ENCODE measurements at places on chromosomes 5 and 9.

GRCh38 chr5:34620185-34620584, 35.9 kb upstream of the RAI14 start:
- no peak for DNase-seq

- DNase-seq: no peak
These were observed 9.8 kb downstream of the PIK3R1 start for GRCh38 chr5:68225188-68225910.

DNA sequence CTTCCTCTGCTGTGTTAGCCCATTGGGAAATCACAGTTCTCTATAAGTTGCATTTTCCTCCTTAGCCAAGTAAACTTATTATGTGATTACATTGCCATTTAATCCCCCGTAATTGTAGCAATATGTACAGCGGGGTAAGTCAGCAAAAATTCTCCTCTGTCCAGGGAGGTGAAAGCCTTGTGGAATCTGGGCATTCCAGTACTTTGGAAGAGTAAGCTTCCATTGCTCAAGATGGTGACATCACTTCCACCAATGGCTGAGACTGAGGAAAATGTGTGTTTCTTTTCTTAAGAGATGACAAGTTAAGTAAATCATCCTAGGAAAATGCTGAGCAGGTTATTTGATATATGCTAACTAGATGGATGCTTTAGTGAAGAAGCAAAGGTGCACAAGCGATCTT, 436.7 kb downstream of the CETN3 start:
- no peak for DNase-seq

GRCh38 chr5:14064841-14065240, 78.3 kb upstream of the TRIO start:
- no peak for DNase-seq

DNA sequence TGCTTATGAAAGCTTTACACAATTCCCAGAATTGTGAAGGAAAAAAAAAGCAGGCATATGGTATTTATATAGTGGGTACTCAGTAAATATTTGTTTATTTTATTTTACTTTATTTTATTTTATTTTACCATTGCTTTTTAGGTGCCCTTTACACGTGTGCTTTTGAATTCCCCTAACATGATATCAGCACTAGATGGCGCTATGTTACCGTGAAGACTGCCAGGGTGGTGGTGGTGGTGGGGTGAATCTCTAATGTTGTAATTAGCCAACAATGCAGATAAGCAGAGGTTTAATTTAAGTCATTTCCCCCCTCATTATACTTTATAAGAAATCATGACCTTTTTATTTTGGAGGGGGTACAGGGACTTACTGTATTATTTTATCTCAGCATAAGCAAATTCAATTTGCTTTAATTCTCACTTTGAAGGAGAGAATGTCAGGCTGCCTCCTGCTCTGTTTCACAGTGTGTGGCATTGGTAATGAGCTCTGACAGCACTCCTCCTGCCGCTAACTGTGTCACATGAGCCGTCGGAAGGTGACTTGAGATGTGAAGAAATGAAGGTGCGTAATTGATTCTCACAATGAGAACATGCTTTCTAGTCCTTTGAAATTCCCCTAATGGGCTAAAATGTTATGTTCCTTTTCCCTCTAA, 165.6 kb downstream of the YTHDC2 start:
- peak; percentile 6 for DNase-seq

- DNase-seq: no peak
These were observed 559.2 kb downstream of the PSAT1 start for GRCh38 chr9:78856144-78856543.

DNA sequence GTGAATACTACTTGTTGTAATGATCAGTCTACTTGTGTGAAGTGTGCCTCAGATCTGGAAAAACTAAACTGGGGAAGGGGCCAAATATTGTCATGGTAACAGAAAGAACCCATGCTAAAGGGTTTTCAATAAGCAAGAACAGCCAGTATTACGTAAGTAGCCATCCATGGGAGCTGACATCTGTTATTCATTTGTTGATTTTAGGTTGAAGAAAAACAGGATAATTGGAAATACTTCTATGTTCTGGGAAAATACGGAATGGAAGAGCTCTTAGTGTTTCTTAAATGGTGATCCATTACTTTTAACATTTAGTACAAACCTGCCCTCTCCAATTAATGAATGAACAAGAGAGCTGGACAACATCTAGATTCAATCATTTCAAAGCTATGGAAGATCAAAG, 485.8 kb downstream of the NTRK2 start:
- DNase-seq: no peak

DNA sequence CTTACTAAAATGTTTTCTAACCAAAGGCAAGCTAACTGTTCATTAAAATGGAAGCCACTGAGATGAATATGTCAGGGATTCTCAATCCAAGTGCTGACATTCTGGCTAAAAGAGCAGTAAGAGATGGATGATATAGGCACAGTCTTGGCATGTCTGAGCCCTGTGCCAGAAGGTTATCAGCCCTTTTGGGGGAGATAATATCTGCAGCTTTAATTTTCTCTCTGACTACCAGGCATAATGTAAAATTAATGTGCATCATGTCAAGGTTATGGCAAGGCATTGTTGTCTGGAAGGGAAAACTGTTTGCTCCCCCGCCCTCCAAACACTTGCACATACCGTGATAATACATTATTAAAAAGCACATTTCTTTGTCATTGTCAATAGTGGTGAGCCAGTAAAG, 609.8 kb downstream of the ZNF608 start:
- no peak for DNase-seq

DNA sequence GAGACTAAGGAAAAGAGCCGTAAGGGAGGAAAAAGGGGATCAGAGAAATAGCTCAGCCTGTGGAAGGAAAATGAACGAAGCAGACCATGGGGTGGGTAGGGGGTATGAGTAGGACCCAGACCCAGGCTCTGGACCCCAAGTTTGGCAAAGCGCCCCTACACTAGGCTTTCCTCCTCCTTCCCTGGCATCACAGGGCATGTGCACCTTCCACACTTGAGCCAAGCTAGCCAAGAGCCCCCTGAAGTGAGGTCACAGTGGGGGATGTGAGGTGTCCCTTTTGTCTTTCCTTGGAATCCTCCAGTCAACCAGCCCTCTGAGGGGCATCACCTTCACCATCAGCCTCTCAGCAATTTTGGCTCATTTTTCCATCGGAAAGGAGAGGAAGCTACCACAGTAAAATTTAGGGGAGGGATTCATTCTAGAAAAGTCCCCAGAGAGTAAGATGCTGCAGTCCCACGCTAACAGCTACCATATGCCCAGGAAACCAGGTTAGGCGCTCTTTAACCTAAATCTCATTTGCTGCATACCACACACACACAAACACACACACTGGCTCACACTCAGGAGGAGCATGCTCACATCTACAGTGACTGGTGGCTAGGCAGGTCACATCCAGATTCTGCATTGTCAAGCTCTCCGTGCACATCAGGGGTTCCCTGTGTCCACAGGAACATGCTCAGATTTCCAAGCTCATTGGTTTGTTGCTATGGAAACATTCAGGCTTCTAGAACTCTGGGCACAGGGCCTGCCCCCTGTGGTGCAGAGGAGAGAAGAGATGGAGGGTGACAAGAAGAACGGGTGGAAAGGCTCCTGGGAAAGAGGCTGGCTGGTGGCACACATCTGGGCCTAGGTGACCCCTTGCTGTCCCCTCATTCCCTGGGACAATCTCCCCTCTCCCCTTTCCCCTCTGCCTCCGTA, 9.9 kb downstream of the REEP2 start:
- peak; percentile 42 for DNase-seq

GRCh38 chr9:14272927-14273528, 40.9 kb downstream of the NFIB start:
- no peak for DNase-seq

- no peak for DNase-seq
These were observed at the start of gene CFAP77 for GRCh38 chr9:132409828-132410528. CFAP77 (plus strand) TSS chr9:132410211; CDS start chr9:132410272, 61 bp downstream.

GRCh38 chr9:37436540-37436939, 14.0 kb downstream of the GRHPR start:
- DNase-seq: no peak

DNA sequence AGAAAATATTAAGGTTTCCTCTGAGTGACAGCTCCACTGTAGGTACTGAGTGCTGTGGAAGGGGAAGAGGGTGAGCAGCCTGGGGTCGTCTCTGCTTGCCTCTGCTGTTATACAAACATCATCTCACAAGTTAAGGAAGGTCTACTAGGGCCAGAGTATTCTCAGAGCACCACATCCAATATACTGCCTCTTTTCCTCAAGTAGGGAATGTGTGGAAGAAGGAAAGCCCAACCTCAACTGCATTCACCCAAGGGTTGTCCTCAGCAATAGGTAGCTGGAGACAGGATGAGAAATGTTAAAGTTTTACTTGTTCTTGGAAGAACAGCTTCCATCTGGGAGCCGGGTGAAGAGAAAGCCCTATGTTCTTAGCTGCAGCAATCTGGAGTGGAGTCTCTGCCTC, 1062.3 kb upstream of the CDH10 start:
- DNase-seq: no peak

DNA sequence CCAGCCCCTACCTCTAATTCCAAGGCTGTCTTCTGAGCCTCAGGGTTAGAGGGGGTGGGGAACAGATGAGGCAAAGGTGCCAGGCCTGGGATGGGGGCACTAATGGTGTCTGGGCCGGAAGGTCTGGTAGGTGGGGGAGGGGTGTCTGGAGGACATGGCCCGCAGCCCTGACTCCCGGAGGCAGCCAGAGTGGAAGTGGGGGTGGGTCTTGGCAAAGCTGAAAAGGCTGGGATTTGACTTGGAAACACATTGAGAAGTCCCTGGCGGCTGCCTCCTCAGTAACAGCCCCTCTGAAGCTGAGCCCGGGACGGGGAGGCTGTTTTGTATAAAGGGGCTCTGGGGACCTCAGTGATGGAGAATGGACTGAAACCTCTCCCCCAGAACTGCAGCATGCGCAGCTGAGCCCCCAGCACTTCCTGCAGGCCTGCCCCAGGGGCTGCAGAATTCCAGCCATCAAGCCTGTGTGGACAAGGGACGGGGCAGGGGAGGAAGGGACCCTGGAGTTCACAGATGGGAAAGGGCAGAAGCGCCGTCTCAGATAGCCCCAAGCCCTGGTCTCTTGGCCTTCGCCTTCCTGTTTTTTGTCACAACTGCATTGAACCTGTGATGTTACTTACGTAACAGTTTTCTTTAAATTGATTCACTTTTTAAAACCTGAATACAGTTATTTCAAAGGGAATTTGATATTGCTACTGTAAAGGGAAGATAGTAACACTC, 49.3 kb upstream of the SYNPO start:
- no peak for DNase-seq

GRCh38 chr5:96487859-96488258, 54.8 kb upstream of the PCSK1 start:
- no peak for DNase-seq

- DNase-seq: no peak
These were observed 273.1 kb downstream of the ARHGEF28 start for GRCh38 chr5:73899055-73899454.

- DNase-seq: no peak
These were observed 74.4 kb downstream of the ATG10 start for GRCh38 chr5:82046276-82046647.

DNA sequence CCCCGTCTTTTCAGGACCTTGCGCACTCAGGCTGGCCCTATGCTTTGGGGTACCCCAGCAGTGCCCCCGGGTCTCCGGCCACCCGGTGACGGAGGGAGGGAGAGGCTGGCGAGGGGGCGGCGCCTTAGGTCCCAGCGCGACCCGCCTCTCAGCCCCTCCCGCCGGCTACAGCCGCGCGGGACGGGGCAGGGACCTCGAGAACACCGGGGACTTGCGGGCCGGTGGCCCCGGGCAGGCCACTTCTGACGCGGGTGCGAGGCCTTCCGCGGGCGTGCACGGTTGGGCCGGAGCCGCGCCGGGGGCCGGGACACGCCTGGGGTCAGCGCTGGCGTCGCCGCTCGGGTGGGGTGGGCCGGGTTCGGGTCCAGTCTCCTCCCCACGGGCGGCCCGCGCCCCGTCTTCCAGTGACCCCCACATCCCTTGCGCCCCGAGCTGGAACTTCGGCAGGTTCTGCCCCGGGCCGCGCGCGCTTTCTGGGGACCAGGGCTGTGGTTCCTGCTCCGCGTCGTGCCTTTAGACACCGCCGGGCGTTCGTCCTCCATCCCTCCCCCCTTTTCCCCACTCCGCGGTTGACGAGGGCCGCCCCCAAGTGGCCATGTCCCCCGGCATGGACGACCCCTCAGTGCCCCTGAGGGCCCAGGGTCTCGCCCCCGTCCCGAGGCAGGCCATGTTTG, 3.8 kb upstream of the SQSTM1 start:
- DNase-seq: no peak

DNA sequence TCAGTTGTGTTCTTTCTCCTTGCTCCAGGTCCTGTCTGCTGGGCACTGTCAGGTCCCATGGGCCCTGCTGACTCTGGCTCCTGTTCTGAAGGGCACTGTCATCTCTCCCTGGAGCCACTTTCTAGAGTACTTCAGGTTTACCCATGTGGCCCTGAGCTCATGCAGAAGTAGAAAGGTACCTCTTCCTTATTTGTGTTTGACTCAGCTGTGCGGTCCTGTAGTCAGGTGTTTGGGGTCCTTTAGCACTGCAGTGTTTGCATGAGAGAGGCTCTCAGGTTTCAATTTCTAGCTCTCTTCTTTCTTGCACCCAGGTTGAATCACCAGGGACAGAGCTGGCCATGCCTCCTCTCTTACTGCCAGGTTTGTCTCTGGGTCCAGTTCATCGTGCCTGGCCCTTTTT, 71.5 kb downstream of the HSPA4 start:
- no peak for DNase-seq

DNA sequence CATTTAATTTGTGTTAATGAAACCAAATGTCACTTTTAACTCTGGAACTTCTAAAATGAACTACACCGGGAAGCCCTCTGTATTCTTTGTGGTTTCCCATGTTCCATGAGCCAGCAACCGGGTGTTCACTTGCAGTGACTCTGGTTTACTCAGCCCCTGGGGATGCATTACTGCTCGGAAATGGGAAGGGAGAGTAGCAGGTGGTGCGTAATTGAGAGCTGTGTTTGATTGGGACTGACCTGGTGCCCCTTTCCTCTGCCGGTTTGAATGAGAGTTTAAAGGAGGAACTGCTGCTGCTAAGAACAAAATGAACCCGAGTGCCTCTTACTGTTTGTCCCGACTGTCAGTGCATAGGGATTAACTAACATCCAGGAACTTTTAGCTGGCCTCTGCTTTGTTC, 100.1 kb upstream of the DHFR start:
- DNase-seq: no peak

DNA sequence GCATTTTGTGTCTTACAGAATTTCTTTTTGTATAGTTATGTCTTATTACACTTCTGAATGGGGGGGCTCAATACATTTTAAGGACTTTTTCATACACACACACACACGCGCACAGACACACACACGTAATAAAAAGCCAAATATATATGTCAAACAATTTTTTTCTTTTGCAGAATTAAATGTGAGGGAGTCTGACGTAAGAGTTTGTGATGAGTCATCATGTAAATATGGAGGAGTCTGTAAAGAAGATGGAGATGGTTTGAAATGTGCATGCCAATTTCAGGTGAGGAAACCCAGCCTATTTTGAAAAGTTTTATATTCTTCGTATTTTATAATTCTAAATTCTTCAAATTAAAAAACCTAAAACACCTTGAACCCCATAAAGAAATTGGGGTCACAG, 25.6 kb downstream of the TMEFF1 start:
- DNase-seq: no peak

- DNase-seq: no peak
These were observed 8.3 kb downstream of the CRB2 start for GRCh38 chr9:123364241-123364824.

GRCh38 chr9:126354887-126355770, 28.5 kb downstream of the MVB12B start:
- DNase-seq: no peak

- no peak for DNase-seq
These were observed 151.8 kb downstream of the EPB41L4A start for GRCh38 chr5:112267231-112267630.
